NCI-H2081 treated with DMSO at 0.1 percent for 48 hours (cell line): ENCODE measurements at places on chromosomes 4 and X.

DNA sequence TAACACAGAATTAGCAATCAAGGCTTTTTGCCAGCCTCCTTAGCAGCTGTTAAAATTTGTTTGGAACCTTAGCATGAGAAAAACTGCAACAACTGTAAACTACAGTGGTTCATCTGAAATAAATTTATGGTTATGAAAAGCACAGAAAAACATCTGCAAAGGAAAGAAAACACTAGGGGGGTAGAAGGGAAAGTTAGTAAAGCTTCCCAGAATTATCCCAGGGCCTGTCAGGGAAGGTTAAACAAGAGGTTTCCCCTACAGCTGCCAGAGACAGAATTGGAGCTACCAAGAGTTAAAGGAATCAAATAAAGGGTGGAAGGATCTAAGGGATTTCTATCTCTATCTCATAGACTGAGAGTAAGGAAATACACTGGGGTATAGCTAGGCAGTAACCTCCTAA is 234.7 kb upstream of the DIAPH2 start:
- no peak for DNase-seq

DNA sequence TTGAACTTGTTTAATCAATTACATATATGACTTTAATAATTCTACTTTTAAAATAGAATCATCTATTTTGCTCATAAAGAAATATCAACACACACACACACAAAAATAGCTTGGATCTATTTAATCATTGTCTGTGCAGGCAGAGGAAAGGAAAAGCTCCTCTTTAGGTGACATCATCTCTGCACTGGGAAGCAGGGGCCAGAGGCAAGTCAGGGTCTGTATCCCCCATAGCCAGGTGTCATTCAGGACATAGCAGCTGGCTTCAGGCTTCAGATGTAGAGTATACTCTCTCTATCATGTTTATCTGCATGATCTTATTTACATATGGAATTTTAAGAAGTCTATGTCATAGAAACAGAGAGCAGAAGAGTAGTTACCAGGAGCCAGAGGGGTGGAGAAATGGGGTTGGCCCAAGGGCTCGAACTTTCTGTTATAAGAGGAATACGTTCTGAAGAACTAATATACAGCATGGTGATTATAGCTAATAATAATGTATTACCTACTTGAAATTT is 110.4 kb upstream of the LDB2 start:
- no peak for DNase-seq

- no peak for DNase-seq
Measured at GRCh38 chrX:109773374-109773773, 40.3 kb upstream of the ACSL4 start.

DNA sequence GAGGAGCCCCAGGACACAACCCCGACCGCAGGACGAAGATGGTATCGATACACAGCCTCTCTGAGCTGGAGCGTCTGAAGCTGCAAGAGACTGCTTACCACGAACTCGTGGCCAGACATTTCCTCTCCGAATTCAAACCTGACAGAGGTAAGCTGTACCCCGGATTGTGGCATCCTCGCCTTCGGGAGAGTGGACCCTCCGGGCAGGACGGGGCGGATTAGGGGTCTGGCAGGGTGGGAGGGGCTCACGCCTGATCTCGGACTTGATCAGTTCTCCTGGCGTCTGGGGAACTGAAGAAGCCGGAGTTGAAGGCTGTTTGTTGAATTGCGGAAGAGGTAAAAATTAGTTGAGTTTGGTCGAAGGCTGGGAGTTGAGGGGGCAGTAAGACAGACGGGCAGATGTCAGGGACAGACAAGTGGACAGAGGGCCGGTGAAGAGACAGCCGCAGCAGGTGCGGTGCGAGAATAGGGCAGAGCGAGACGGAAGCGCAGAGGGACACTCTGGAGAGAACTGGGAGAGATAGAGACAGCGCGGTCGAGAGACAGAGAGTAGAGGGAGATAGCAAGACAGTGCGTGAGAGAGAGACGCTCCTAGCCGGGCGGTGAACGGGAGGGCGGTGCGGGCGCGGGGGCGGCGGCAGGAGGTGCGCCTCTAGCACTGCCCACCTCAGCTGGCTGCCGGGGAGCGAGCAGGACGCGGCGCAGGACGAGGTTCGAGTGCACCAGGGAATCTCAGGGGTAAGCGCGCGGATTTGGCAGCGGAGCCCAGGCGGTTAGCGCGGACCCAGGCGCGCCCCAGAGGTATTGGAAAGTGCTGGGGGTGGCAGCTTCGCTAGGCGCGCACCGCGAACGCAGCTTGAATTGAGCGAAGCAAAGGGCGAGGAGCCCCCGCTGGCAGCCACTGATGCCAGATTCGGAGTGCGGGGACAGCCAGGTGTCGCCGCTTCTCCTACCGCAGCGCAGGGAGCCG is 23.9 kb downstream of the ARHGAP36 start:
- DNase-seq, result no peak

- no peak for DNase-seq
Measured at GRCh38 chr4:35541146-35541887, 703.0 kb downstream of the ARAP2 start.

GRCh38 chr4:138405934-138406567 is 163.9 kb upstream of the SLC7A11 start:
- DNase-seq, result no peak

- no peak for DNase-seq
Measured at GRCh38 chr4:122073615-122074014, 78.5 kb upstream of the BLTP1 start.

GRCh38 chr4:20621476-20621875 is 78.8 kb upstream of the PACRGL start:
- DNase-seq, result no peak

DNA sequence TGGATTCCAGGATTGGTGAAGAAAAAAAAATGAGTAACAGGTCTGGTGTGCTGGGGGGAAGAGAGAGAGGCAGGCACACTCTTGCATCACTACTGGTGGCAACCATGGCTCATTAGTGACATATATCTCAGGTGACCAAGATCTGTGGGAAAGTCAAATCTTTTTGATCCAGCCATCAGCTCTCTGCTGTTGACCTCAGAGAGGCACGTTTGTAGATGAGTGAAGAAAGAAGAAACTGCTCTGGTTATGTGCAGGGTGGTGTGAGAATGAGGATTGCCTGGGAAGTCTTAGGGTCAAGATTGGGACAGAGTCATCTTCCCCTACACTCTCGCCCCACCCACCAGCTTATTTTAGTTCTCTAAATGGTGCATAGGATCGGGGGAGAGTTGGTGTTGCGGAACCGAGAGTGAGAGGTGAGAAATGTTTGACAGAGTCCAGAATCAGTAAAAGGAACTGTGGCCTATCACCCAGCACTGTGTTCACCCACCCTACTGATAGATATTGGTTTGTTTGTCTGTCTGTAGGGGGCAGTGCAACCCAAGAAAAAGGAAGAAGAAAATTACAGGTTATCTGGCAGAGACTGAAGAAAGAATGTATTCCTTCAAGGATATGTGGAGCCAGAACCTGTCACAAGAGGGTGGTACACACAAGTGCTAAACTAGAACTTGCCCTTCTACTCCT is 21.9 kb downstream of the ARMCX6 start:
- no peak for DNase-seq

DNA sequence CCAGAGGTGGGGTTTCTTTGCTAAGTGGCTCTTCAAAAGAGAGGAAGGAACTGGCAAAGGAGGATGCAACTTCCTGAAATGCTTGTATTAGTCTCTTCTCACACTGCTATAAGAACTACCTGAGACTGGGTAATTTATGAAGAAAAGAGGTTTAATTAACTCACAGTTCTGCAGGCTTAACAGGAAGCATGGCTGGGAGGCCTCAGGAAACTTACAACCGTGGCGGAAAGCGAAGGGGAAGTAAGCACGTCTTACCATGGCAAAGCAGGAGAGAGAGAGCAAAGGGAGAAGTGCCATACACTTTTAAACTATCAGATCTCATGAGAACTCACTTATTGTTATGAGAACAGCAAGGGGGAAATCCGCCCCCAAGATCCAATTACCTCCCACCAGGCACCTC is 505.7 kb downstream of the ZNF674 start:
- no peak for DNase-seq

GRCh38 chr4:104901961-104902605 is 244.6 kb upstream of the TET2 start:
- DNase-seq, result no peak

GRCh38 chr4:4990857-4991540 is 28.3 kb downstream of the CYTL1 start:
- DNase-seq, result no peak

DNA sequence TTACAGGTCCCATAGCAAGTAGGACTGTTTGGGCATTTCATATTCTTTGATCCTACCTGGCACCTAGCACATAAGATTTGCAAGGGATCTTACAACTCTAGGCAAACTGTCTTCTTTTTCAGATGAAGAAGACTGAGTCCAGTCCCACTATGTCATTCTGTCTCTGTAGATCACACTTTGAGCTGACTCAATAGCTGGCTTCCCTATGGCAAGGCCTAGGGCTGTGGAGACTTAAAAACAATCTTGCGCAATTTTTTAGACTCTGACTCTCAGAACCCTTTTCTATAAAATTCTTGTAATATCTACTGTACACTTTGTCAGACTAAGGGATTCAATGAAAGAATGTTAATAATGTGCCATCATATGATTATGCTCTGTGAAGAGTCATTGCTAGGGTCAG is 26.7 kb downstream of the OTC start:
- DNase-seq, result no peak

GRCh38 chrX:77426811-77427210 is 20.4 kb upstream of the FGF16 start:
- DNase-seq, result no peak

DNA sequence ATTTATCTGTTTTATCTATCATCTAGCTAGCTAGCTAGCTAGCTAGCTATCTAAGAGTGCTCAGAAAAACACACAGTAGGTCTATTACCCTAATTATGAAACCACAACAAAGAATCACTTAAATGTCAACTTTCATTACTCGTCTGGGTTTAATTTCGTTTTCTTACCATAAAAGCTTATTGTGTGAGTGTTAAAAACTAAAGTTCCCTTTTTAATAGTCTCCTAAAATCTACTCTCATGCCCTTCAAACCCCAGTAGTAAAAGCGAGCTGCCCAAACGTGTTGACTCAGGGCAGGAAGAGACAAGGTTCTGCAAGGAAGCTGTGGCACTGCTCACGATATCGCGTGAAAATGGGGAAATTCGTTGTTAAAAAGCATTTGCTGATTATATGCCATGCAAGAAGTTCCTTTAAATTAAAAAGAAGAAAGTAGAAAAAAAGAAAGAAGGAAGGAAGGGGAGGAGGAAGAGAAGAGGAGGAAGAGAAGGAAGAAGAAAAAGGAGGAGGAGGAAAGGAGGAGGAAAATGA is 595 bp downstream of the MBNL3 start:
- no peak for DNase-seq

DNA sequence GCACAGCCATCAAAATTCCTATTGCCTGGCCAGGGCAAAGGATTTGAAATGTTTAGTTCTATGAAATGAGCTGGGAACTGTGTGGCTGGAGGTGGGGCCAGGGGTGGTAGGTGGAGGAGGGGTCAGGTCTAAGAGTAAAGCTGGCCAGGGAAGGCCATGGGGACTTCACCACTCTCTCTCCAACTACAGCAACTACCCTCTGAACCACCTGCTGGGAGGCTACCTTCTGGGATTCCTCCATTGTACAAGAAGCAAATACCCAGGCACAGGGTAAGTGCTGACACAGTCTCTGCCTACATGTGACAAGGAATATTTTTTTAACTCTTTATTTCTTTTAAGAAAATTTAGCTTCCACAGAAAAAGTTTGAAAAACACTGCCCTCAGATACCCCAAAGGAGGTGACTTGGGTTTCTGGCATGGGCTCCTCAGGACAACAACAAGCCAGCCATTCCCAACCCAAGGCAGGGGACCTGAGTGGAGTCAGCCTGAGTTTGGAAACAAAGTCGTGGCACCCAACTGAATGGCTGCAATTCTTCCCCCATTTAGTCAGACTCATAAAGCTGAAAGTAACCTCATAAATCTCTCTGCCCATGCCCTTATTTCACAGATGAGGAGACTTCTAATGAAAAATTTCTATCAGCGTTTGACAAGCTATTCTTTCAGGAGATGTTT is 593.8 kb upstream of the DIPK2B start:
- DNase-seq, result no peak
